ENCODE measurements at places on chromosomes 5 and 9.
A peak's percentile ranks its signal among the peaks of the same experiment; 100 is the strongest.

- no peak for DNase-seq
These were observed 14.4 kb upstream of the SLC22A4 start for GRCh38 chr5:132279801-132280200.

- no peak for DNase-seq
These were observed 35.5 kb downstream of the CACNA1B start for GRCh38 chr9:137913132-137913531.

GRCh38 chr9:131031005-131031641 lies 22.1 kb downstream of the LAMC3 start:
- DNase-seq = no peak

DNA sequence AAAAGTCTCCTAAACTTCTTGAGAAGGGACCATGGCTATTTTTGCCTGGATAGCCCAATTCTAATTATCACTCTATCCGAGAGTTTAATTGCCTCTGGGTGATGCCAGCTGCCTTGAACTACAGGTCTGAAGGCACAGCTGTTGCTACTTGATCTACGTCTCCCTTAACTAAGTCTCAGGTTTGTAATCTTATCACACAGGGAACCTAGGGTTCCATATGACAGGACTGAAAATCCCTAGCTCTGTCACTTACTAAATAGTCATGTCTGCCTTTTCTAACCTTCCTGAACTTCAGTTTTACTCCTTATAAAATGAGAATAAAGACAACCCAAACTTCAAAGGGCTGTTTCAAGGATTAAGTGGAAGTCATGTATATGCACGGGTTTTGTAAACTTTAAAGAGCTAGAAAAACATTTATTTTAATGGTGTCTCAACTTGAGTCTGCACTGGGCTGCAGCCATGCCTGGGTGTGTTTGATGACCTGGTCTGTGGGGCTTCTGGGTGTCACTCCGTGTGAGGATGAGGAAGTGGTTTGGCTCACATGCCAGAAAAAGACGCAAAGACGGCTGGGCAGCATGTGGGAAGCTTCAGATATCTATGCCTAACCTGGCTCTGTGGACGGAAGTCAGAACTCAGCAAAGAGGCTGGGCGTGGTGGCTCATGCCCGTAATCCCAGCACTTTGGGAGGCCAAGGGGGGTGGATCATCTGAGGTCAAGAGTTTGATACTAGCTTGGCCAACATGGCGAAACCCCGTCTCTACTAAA lies 129.3 kb upstream of the SLC44A1 start:
- DNase-seq = no peak

- no peak for DNase-seq
These were observed 48.6 kb upstream of the ADCY2 start for GRCh38 chr5:7347377-7347776.

DNA sequence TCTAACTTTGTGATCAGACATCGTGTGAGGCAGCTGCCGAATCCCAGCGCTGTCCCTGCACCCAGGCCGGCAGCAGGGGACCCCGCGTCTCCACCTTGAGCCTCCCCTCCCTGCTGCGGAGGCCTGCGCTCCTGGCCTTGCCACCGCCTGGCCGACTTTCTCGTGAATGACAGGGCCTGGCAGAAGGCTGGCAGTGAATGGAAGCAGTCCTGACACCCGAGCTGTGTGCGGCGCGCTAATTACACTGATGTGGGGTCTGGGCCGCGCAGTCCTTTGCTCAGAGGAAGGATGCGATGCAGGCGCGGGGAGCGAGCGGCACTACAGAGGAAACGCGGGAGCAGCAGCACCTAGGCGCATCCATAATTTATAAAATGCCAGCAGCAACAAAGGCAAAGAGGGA lies 40.3 kb downstream of the POU4F3 start:
- no peak for DNase-seq

GRCh38 chr9:134983074-134983473 lies 65.4 kb upstream of the FCN1 start:
- peak; percentile 81 for DNase-seq

- no peak for DNase-seq
These were observed 190.9 kb downstream of the GADD45G start for GRCh38 chr9:89795538-89796195.

GRCh38 chr9:93825348-93826115 lies 129.6 kb downstream of the BARX1 start:
- DNase-seq = peak; percentile 11

GRCh38 chr9:111812337-111812736 lies 17.6 kb upstream of the SHOC1 start:
- no peak for DNase-seq

- DNase-seq = no peak
These were observed 139.7 kb downstream of the TLE1 start for GRCh38 chr9:81549500-81550206.

DNA sequence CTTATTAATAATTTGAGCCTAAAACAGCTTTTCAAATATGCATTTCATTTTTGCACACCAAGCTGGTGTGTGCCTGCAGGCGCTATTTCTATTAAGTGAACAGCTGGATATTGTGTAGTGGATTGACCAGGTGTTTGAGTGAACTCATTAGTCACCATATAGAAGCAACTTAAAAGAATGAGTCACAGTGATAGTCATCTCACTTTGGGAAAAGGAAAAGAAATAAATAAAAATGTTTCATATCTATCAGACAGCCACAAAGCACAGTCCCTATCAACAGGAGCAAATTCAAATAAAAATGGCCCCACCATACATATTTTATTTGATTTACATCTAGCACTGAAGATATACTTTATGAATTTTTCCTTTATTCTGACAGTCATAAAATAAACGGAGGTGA lies 456.5 kb upstream of the CDH9 start:
- no peak for DNase-seq

- no peak for DNase-seq
These were observed 28.1 kb downstream of the CCDC187 start for GRCh38 chr9:136275655-136276429.

DNA sequence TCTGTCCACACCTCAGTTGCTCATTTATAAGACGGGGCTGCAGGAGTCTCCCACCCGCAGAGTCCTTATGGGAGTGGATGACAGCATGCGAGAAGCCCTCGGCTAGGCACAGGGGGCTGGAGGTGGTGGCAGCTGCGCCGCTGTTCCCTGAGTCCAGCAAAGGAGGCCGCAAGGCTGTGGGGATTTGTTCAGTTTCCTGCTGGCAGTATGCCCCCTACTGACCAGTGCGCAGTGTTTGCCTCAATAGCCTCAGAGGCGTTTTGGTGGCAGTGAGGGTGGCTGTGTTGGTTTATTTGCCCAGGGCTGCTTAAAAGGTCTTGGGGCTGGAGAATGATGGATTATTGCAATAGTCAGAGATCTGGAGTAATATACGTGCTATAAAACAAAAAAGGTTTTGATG lies 176.3 kb upstream of the OTULINL start:
- no peak for DNase-seq

GRCh38 chr5:179401-179800 lies 11.9 kb upstream of the LRRC14B start:
- no peak for DNase-seq

GRCh38 chr5:81167078-81167477 lies 66.0 kb upstream of the CKMT2 start:
- DNase-seq = no peak

DNA sequence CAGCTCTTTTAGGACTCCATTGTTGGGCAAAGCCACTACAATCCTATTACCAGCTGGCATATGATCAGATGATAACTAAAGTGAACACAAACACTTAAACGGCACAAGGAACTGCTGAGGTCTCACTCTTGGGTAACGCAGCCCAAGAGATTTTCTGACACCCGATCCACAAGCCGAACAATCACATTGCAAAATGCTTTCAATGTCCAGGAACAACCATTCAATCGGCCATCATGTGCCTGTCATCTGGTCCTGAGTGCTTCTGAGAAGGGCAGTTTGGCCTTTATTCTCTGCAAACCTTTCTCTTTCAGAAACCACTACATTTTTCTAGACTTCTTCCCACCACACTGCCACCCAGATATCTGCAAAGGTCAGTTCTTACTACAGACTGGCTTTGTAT lies 283.1 kb downstream of the GLIS3 start:
- no peak for DNase-seq

DNA sequence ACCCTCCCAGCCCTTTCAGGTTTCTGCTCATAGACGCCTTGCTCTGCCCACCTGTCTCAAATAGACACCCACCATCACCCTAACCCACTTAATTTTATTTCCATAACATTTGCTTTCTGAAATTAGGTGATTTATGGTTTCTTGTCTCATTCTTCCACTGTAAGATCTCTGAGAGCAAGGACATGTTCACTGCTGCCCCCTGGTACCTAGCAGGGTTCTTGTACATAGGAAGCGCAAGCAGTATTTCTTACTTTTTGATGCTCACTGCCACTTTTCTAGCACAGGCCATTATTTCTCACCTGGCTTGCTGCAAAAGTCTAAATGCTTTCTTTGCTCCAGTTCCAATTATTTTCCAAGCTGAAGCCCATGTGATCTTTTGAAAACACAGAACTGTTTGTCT lies 16.8 kb downstream of the C9orf57 start:
- DNase-seq = no peak

- DNase-seq = no peak
These were observed 30.9 kb upstream of the IRX4 start for GRCh38 chr5:1913578-1913977.

- no peak for DNase-seq
These were observed 38.1 kb downstream of the FAM240B start for GRCh38 chr9:38681747-38682227.

GRCh38 chr9:99169982-99170761 lies 51.6 kb downstream of the ALG2 start:
- no peak for DNase-seq

DNA sequence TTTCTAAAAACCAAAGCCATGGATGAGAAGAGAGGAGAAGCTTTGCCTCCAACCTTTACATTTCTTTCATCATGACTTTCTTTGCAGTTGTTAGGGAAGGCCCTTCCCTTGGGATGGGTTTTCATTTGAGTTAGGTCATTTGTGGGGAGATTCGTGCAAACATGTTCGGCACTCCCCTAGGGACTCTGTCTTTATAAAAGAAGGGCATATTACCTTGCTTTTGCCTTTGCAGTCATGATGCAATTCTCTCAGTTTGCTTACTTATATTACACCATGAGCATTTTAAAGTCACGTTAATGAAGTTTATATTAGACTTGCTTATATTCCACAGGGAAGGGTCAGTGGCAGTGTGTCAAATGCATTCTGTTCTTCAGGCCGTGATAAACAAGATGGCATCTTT lies 289.3 kb upstream of the WWC1 start:
- DNase-seq = no peak

DNA sequence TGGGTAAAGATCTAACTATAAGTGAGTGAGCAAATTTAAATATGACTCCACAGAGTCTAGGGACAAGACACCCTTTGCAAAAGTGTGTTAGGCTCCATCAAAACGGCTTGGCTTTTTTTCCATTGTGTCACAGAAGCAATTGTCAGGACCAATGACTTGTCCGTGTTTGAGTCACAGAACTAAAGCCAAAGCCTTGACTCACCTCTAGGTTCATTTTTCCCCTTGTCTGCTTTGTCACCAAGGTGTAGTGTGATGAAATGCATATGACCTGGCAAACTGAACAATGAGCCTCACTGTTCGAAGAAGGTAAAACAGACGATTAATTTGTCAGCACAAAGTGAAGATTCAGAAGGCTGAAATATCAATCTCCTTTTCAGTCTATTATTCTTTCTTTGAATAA lies 331.0 kb downstream of the GLIS3 start:
- DNase-seq = no peak

GRCh38 chr5:128579639-128580038 lies 41.6 kb upstream of the FBN2 start:
- DNase-seq = no peak

GRCh38 chr5:120790339-120790738 lies 326.2 kb downstream of the PRR16 start:
- DNase-seq = no peak

DNA sequence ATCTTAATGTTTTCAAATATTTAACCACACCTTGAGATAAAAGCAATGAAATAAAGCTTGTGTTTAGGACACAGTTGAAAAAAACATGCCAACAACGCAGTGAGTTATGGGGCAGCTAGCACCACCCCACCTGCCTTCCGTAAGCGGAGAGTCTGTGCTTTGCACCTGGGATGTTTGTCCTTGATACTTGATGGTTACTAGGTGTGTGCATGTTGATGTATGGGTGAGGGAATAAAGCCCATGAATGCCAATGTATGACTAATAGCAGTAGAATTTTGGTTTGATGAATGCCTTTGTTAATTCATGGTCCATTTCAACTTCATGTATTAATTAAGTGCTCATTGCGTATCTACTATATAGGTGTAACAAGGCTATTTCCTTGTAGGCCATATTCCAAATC lies 74.0 kb downstream of the PCSK5 start:
- DNase-seq = no peak

DNA sequence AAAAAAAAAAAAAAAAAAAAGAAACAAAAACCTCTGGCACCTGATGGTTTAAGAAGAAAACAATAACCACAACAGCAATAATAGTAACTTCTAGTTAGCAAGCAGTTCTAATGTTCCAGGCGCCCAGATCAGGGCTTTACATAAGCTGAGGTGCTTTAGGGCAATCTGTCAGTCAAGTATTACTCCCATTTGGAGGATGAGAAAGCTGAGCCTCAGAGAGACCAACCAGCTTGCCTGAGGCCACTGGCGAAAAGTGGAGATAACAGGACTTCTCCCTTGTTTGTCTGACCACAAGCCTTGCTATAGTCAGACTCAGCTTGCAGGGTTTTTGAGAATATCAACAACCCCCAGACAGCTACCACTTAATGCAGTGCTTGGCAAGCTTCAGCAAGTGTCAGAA lies 83.5 kb upstream of the BOD1 start:
- DNase-seq = no peak

DNA sequence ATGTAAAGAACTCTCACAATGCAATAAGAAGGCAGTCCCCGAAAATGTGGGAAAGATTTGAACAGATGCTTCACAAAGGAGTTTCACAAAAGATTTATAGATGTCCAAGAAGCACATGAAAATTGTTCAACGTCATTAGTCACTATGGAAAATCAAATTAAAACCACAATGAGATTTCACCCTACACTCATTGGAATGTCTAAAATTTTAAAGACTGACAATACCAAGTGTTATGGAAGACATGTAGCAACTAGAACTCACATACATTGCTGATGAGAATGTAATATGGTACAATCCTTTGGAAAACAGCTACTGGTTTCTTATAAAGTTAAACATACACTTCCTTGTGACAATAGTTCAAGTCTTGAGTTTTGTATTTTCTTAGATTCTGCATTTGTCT lies 11.0 kb upstream of the RECK start:
- DNase-seq = no peak

DNA sequence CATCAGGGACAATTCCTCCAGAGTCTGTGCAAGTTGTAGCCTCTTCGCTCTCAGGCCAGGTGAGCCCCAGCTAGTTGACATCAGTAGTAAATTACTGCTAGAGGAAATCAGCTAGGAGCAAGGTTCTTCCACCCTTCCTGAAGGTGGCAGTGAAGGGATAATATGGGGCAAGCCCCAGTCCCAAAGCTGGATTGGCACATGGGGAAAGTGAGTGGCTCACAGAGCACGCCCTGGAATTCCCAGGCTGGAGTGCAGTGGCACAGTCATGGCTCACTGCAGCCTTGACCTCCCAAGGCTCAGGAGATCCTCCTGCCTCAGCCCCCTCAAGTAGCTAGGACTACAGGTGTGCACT lies 82.1 kb downstream of the CYFIP2 start:
- DNase-seq = no peak

GRCh38 chr5:124210111-124210910 lies 536.1 kb downstream of the ZNF608 start:
- no peak for DNase-seq

- DNase-seq = no peak
These were observed 84.7 kb upstream of the TNFAIP8 start for GRCh38 chr5:119270960-119271757.
